Panc1 (cell line): ENCODE measurements at places on chromosomes 3 and 15. TPM values are rescaled to one million over a fixed set of nuclear protein-coding genes. Genes with fewer than 3 reads are reported as not detected.

- no peak for DNase-seq
Measured at GRCh38 chr3:93961489-93961888, 12.2 kb downstream of the PROS1 start.

DNA sequence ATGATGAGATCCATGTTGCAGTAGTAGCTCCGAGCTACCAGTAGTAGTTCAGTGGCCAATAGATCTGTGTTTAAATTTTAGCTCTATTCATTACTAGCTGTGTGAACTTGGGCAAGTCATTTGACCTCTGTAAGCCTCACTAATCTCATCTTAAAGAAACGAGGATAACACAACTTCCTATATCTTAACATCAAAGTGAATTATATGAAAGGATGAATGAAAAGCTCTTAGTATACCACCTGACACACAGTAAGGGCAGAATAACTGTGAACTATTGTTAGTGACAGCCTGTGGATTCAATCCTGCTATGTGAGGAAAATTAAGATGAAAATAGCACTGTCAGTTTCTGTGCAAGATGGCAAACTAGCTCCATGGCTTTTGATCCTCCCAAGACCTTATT is 114.5 kb upstream of the PHLDB2 start:
- DNase-seq, result no peak

GRCh38 chr3:29324180-29324651 is 43.3 kb downstream of the RBMS3 start:
- DNase-seq, result peak; percentile 15

DNA sequence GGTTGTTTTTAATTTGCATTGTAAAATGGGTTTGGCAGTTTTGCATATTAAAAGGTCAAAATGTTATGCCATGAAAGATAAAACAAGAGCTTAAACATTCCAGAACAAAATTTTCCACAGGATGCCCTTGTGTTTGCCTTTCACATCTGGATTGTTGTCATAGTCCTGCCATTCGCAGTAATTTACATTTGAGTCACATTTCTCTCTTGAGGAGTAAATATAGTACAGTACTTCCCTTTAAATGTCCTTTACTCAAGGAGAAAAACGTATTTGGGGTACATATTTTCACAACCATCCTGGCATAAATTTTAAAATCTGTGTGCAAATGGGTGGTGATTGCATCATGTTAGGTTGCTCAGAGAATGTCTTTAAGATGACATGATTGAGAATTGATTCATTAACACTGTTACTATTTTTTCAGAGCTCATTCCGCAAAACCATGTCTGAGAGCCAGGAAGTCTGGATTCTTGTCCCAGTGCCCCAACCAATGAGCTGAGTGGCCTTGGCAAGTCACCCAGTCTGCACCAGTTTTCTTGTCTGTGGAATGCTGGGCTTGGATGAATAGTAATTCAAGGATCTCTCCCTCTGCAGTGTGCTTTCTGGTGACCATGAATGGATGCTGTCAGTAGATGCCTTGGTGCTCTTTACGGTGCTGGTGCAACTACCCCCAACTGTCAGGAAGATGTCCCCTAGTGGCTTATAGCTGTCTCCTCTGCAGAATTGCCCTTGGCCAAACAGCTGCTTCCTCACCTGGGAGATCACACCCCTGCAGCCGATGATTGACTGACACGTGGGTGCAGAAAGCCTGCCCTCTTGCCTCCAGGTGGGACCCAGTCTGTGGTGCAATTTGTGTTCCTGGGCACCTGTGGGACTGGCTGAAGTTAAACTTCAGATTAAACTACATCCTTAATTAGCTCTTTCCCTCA is 43.0 kb downstream of the ABHD5 start:
- DNase-seq, result no peak

DNA sequence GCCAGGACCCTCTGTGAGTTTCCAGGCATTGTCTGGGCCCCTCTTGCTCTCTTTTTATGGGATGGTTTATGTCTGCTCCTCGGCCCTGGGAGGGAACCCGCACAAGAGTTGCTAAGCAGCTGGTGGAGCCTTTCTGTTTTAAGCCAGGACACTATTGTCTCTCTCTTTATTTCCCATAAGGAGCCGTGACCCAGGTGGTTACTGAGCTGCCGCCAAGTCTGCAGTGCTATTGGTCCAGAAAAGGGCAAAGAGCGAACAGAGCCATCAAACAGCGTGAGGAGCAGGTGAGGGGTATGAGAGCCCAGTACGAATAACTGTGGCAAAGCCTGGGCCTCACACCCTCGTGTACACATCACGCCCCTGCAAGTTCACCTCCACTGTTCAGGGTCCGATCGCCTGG is 280.2 kb downstream of the SHQ1 start:
- no peak for DNase-seq

DNA sequence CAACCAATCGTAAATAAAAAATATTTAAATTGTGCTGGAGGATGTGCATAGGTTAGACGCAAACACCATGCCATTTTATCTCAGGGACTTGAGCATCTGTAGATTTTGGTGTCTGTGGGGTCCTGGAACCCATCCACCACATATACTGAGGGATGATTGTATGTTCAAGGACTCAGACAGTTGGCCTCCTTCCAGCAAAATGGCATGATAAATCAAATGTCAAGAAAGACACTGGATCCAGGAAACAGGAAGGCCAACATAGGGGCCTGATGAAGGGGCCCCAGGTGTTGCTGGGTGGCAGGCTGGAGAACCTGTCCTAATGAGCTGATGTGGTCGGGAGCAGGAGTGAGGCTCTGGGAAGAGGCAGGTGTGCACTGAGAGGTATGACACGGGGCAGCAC is 289.5 kb downstream of the GABRG3 start:
- no peak for DNase-seq

GRCh38 chr15:95319242-95319641 is 1011.3 kb upstream of the NR2F2 start:
- no peak for DNase-seq

- no peak for DNase-seq
Measured at GRCh38 chr3:155047672-155048071, 32.4 kb upstream of the MME start.

- DNase-seq, result no peak
Measured at GRCh38 chr15:24856397-24857390, 98.1 kb upstream of the SNRPN start.

- DNase-seq, result no peak
Measured at GRCh38 chr15:59590027-59590426, 21.6 kb upstream of the GCNT3 start.

DNA sequence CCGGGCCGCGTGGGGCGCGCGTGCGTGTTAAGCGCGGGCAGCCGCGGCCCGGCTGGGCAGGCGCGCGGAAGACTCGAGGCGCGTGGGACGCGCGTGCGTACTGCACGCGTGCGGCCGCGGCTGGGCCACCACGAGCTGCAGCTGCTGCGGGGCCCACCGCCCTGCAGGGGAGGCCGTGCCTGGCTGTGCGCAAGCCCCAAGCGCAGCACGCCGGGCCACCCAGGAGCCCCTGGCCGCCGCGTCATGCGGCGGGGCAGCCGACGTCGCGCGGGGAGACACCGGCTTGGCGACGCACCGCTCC is 590 bp upstream of the TRIM71 start:
- no peak for DNase-seq

The VPS33B gene
- 16.3 TPM for total RNA-seq

The SIDT1 gene
- not detected for total RNA-seq

The ASB14 gene
- total RNA-seq, result not detected

The PDZRN3 gene
- total RNA-seq, result not detected

The TRIM42 gene
- total RNA-seq, result not detected
